ENCODE measurements at places on chromosomes 5 and 9.

DNA sequence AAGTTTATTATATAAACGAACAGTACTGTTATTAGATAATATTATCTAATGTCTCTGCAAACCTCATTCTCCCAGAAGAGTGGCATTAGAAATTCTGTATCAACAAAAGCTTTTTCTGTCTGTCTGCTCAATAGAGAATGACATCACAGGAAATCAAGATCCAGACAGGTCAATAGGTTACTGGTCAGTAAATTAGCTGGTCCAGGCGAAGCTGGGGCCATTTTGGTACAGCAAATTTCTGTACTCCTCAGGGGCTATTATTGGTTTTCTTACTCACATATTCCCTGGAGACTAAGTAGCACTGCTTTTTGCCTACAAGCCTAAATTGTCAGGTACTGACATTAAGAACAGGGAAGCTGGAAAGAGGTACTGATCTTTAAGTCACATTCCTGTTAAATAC lies 80.5 kb downstream of the PLPP1 start:
- no peak for DNase-seq

- DNase-seq = no peak
These were observed 17.3 kb upstream of the TGFBI start for GRCh38 chr5:136011414-136012001.

DNA sequence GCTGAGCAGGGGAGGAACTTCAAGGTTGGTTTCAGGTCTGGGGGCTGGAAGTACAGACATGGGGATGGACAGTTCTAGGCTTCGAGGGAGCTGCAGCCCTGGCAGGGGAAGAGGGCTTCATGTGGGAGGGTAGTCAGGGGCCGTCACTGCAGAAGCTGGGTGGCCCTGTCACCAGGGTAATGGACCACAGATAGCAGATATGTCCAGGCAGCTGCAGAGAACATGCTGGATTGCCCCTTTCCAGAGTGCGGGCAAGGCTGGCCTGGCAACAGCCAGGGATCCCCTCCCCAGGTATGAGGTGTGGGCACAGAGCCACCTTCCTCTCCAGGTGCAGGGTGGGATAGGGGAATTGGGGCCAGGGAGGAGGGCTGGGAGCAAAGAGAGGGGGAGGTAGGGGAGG lies 206.5 kb downstream of the GADD45G start:
- no peak for DNase-seq

DNA sequence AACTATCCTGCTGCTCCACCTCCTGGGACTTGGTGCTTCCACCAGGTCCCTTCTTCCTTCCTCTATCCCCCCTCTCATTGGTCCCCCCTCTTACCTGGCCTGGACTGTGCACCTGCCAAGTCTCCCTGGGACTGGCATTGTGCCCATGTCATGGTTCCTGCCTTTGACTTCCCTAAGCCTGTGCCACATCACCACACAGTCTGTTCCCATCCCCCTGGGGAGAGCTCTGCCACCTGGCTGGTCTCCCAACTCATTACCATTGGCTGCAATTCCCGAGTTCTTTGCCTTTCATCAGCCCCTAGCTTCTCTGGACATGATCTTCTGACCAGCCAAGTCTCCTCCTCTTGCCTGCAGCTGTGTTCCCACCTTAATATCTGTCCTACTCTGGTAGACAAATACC lies 180.3 kb downstream of the SREK1 start:
- no peak for DNase-seq

DNA sequence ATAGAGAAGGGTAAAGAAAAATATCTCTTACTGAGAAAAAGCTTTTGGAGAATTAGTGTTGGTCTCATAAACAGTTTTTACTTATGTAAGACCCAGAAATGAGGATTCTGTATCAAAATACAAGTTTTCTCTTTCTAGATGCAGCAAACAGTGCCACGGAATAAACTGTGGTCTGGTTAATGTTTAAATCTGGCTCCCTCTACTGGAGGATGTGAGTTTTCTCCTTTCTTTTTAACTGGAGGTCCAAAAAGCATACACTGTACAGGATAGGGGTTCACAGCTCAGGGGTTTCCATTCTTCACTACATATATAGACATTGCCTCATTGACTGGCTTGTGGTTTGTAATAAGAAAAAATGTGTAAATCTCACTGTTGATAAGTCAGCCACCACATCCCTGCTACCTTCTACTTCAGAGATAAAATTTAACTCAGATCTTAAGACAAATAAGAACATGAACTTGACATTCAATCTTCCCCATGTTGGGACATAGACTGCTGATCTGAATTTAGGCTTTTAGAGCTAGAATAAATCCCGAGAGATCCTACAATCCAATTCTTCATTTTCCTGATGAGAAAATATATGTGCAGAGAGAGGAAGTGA lies 98.9 kb downstream of the CFAP95 start:
- no peak for DNase-seq

DNA sequence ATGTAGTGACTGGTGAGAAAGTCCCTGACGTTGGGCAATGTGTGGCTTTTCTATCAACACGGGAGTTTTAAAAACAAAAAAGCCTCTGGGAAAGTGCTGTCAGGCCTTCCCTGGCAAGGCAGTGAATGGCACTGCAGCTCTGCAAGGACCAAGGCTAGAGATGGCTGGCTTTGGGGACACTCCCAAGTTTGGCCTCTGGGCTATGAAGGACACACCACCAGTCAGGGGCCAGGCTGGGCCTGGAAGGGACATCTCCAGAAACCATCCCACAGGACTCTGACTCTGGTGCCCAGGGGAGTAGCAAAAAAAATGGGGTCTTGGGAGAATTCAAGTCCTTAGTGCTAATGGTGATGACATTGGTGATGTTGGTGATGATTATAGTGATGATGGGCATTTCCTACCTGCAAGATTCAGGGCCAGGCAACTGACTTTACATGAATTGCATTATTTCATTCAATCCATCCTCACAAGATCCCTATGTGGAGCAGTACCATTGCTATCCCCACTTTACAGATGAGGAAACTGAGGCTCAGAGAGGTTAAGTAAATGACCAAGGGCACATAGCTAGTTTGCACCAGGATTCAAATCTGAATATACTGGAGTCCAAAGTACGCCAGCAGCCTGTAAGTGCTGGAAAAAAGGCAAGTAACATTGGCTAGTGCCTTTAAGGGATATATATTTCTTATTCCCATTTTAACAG lies 2.6 kb upstream of the PPARGC1B start:
- no peak for DNase-seq

DNA sequence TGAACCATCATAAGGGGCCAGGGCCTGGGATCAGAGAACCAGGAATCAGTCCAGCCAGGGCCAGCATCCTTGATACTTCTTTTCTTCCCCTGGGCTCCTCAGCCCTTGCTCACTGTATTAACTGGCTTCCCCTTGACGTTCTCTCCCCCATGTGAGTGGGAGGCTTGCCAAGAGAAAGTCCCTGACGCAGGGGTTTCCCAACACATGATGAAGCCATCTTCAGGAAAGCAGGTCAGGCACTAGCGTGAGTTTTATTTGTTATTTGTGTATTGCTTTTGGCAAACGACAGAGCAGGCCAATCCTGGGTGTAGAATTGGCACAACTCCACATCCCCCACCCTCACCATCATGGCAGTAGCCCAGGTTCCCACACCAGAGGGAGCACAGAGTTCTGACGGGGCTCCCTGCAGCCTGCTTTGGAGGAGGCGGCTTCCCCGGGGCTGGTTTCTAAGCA lies 165.5 kb upstream of the NFIL3 start:
- DNase-seq = no peak

GRCh38 chr5:95825495-95825894 lies 3.0 kb upstream of the GLRX start:
- no peak for DNase-seq

GRCh38 chr9:18074041-18074440 lies 399.9 kb upstream of the ADAMTSL1 start:
- DNase-seq = no peak

- no peak for DNase-seq
These were observed 37.3 kb upstream of the FYB1 start for GRCh38 chr5:39256477-39257235.

- DNase-seq = no peak
These were observed 1.2 kb downstream of the EFCAB9 start for GRCh38 chr5:172194985-172195774.

DNA sequence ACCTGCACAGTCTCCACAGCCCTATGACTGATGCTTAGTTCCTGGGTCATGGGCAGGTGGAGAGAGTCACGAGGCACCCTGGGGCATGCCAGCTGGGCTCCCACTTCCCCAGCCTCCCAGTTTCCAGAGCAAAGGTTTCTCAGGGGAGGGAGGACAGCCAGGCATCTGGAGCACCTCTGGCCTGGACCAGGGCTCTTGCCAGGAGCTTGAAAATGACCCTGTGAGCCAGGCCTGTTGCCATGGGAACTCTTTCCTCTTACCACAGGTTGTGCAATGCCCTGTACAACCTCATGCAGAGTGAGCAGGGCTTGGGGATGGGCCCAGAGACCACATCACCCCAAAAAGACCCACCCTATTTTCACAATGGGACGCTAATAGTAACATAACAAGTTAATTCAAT lies 113.1 kb downstream of the PSD2 start:
- DNase-seq = no peak

- no peak for DNase-seq
These were observed 28.0 kb upstream of the GRAMD2B start for GRCh38 chr5:126395198-126395597.

GRCh38 chr5:41735213-41735612 lies 135.0 kb downstream of the OXCT1 start:
- no peak for DNase-seq

- DNase-seq = no peak
These were observed 40.2 kb upstream of the PALM2AKAP2 start for GRCh38 chr9:109739760-109740159.

GRCh38 chr5:100603141-100603540 lies 68.0 kb downstream of the FAM174A start:
- no peak for DNase-seq

- DNase-seq = no peak
These were observed 42.2 kb upstream of the CAST start for GRCh38 chr5:96619946-96620345.

DNA sequence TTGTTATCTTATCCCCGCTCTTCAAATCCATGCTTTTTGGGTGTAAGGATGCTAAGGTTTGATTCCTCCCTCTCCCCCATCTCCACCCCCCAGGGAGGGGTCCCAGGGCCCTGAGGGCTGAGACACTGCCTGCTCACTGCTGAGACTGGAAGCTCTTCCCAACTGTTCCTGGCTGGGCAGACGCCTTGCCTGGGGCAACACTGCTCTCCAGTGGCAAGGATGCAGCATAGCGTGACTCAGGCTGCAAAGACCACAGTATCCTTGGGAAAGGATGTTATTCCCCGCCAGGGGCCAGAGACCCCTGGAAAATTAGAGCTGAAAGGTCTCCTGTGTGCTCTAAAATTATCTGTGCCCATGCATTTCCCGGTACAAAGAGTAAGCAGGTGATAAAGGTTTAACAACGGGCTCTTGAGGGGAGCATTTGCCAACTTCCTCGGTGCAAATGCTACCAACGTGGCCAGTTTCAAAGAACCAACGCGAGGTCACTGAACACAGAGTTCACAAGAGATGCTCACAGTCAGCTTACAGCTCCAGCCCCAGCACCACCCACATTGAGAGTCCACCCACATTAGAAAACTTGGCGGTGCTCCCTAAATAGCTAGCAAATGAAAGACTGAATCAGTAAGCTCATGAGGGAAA lies 271.9 kb downstream of the NSG2 start:
- DNase-seq = no peak

DNA sequence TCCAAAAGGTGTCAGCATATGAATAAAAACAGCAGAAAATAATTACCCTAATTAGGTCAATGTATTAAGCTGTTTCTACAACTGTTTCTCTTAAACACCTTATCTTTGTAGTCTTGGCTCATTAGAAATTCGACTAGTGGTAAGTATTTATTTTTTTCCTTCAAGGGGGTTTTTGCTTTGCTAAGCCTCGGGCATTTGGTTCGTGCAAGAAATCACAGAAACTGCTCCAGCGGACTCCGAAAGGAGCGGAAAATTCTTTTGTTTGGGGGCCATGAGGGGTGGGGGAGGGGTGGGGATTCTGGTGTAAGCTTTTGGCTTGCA lies 757 bp downstream of the ZBED3 start:
- no peak for DNase-seq

DNA sequence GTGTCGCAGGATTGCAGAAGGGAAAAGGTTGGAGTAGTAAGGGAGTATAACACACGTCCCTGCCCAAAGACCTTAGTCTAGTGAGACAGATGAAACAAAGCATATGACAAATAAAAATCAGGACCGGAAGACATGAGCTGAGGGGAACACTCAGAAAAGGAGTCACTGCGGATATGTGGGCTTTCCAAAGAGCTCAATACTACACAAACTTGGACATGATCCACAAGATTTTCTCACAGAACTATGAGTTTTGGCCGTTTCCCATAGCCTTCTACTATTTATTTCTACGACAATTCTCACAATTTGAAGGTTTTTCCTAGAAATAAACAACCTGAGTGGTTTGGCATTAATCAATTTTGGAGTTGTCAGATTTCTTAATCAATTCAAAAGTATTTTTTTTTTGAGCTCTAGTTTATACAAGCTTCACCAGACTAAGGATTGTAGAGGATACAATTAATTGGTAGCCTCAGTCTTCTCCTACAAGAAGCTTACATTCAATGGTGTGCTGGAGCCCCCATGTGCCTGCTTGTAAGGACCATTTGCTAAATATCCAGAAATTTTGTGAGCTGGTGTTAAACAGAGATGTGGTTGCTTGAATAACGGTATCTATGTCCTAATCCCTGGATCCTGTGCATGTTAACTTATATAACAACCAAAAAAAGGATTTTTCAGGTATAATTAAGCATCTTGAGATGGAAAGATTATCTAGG lies 91.4 kb downstream of the ADAMTS12 start:
- no peak for DNase-seq

- no peak for DNase-seq
These were observed 29.6 kb downstream of the CRHBP start for GRCh38 chr5:76982450-76982849.

- DNase-seq = no peak
These were observed 201.2 kb downstream of the NXNL2 start for GRCh38 chr9:88736136-88736637.

DNA sequence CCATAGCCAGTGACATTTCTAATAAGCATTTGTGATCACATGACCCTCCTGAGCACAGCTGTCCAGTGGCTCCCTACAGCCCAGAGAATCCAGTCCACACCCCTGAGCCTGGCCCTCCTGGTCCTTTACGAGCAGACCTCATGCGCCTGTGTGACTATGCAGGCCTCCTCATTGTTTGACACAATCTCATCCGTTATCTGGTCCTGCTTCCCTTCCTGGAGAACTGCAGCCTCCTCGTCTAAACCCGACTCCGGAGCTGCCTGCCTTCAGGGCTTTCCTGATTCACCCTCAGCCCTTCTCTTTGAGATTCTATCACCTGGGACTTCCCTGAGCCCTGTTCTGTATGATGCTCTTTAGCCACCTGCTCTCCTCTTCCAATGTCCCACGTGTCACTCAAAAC lies 79.7 kb downstream of the GPR21 start:
- no peak for DNase-seq

DNA sequence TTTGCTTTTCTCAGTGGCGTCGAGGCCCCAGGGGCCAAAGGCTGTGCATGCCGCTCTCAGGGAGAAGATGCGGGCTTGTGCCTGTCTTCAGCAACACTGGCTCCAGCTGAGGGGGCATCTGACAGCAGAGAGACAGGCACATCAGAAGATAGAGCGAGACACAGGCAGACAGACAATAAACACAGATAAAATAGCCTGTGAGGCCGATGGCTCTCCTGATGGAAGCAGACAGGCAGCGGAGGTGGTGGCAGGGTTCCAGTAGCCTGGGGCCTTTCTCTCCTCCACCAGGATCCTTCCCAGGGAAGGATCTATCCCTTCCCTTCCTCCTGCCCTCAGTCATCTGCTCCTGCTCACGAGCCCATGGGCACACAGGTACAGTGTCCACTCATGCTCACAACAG lies 16.6 kb upstream of the UNC5A start:
- DNase-seq = no peak

GRCh38 chr5:7894860-7895259 lies 25.9 kb downstream of the MTRR start:
- no peak for DNase-seq

- no peak for DNase-seq
These were observed 168.6 kb downstream of the CARTPT start for GRCh38 chr5:71887680-71888079.

All from KG1 (cell line).